ENCODE measurements at places on chromosomes 7 and 10.

- peaks cover 12% of the 10 kb centered on the region for H3K27me3 ChIP-seq
- no peak for DNase-seq
- no peaks in the 10 kb centered on the region for H3K36me3 ChIP-seq
- H3K4me3 ChIP-seq: no peak overlapping the region
These were observed 18.5 kb upstream of the SAR1A start for GRCh38 chr10:70188768-70189167.

GRCh38 chr7:116439841-116440549 is 59.5 kb upstream of the CAV2 start:
- peak overlapping the region; percentile 5 for H3K27ac ChIP-seq
- peaks cover 12% of the 10 kb centered on the region for H3K4me1 ChIP-seq
- no peak for DNase-seq
- no peaks in the 10 kb centered on the region for H3K36me3 ChIP-seq
- H3K27me3 ChIP-seq: no peaks in the 10 kb centered on the region
- no peak overlapping the region for H3K4me3 ChIP-seq

DNA sequence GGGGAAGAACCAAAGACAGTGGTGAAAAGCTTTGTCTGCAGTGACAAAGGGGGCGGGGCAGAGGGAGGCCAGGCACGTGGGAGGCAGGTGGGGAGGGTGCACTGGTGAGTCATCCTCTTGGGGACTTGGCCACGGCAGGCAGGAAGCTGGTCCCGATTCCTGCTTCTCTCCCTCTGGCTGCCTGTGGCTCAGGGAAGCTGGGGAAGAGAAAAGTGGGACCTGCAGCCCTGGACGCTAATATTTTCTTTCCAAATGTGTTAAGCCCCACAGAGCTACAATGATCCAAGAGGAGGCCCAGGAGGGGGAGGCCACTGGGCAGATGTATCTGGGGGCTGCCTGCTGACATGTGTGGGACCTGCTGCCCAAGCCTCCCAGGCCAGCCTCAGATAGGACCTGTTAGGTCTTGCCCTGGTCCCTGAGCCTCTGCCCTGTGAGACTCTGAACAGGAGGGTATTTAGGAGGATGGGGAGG is 231.8 kb downstream of the KCNMA1 start:
- no peak overlapping the region for H3K27ac ChIP-seq
- H3K4me3 ChIP-seq: no peak overlapping the region
- peaks cover 28% of the 10 kb centered on the region for H3K4me1 ChIP-seq
- peaks cover 9% of the 10 kb centered on the region for H3K36me3 ChIP-seq

DNA sequence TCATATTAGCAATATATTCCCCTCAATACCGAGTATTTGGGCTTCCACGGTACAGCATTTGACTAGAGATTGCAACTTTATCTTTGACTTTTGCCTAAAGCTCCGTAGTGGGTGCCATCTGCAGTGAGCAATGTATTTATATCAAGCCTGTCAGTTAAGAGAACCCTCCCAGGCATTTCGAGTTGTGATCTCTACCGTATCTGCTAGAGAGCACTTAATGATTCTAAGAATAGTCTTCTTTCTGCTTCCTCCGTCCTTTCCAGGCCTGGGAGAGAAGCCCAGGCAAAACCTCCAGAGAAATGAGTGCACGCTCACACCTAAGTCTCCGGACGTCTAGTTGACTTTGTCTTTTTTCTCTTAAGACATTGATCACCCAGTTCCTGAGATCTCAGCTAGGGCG is 210.6 kb downstream of the KLF6 start:
- no peak overlapping the region for H3K27ac ChIP-seq
- no peak overlapping the region for H3K4me3 ChIP-seq
- peaks cover 3% of the 10 kb centered on the region for H3K27me3 ChIP-seq
- peaks cover 13% of the 10 kb centered on the region for H3K4me1 ChIP-seq
- no peak for DNase-seq
